MG63 (cell line): ENCODE measurements at places on chromosomes 7 and 10. TPM values are rescaled to one million over a fixed set of nuclear protein-coding genes. Genes with fewer than 3 reads are reported as not detected.
A peak's percentile ranks its signal among the peaks of the same experiment; 100 is the strongest.

- no peak for DNase-seq
Observed at GRCh38 chr7:49434846-49435245, 338.6 kb upstream of the VWC2 start.

- DNase-seq: peak; percentile 2
Observed at GRCh38 chr7:26376175-26376917, 84.7 kb downstream of the SNX10 start.

- DNase-seq: no peak
Observed at GRCh38 chr10:69842882-69843281, 41.2 kb downstream of the COL13A1 start.

- DNase-seq: no peak
Observed at GRCh38 chr7:115127399-115128021, 205.6 kb downstream of the MDFIC start.

- DNase-seq: no peak
Observed at GRCh38 chr7:84337429-84337828, 142.8 kb upstream of the SEMA3A start.

Gene MYH16
- total RNA-seq: not detected in 2 replicates

DNA sequence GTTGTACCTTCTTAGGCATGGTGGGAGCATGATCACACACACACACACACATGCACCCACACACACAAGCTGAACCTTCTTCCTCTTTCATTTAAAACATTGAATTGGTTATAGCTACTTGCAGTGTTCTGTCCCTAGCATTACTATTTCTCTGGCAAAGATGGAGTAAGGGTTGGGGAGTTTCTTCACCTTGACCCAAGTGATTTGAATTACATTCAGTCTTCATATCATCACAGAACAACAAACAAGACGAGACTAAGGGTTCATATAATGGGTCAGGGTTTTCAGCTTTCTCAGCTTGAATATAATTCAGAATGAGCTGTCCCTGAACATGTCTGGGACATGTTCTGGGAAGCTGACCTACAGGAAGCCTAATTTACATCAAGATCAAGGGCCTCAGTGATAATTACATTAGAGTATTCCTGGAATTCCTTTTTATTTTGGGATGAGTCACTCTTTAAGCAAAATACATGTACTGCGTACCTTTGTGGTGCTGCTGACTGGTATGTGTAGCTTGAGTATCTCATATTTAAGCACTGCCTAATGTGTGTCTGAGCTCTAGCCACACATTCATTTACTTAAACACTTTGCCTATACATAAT lies 213.5 kb upstream of the TMEM229A start:
- DNase-seq: no peak
